CD4-positive, alpha-beta T cell treated with Interleukin-17A for 1 hour (primary cell): ENCODE measurements at places on chromosomes 11 and 22.

GRCh38 chr11:45931739-45932138 is 9.3 kb downstream of the LARGE2 start:
- no peak for DNase-seq

DNA sequence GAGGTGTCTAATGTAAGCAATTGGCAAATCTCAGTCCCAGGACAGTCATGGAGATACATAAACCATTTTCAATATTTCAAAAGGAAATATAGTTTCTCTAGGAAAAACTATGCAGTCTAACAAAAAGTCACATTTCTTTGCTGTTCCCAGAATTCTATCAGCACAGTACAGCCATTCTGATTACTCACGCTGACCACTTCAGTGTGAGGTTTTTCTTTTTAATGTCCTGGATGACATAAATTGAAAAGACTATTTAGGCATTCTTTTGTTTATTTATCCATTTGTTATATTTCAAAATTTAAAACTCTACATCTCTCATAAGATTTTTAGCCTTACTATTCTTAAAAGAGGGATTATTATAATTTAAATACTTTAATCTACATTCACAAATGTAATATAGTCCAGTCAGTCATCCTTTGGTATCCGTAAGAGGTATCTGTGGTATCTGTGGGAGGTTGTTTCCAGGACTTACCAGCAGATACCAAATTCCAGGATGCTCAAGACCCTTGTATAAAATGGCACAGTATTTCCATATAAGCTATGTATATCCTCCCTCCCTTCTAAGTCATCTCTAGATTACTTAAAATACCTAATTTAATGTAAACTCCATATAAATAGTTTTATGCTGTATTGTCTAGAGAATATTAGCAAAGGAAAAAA is 331.1 kb upstream of the PITPNB start:
- no peak for DNase-seq

DNA sequence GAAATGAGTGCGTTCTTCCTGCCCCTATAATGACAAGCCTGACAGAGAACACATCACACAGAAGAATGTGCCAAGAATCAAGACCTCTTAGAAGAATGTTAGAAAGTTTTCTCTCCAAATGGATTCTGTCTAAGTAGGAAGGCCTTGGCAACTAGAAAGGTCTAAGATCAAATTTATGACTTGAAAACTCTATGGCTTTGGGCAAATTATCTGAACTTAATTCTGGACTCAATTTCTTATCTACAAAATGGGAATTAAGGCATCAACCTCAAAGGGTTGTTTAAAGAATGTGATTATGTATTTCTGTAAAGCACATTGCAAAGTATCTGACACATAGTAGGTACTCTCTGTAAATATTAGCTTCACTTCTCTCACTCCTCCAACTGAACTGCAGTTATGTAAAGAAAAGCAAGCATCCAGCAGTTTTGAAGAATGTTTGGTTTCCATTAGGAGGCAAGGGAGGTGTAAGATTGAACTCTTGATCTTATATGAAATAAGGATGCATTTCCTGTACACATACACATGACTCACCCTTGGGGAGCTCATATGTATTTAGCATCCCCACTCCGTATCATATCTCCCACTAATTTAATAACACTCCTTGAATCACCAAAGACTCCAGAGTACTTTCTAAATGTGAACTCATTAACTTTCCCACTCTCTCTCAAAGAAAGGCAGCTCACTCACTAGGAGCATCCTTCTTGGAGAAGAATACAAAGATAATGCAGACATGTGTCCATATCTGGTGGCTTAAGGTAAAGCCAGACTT is 77.6 kb downstream of the ETS1 start:
- DNase-seq = no peak

- no peak for DNase-seq
Measured at GRCh38 chr22:50396751-50397370, 53.7 kb downstream of the PPP6R2 start.

DNA sequence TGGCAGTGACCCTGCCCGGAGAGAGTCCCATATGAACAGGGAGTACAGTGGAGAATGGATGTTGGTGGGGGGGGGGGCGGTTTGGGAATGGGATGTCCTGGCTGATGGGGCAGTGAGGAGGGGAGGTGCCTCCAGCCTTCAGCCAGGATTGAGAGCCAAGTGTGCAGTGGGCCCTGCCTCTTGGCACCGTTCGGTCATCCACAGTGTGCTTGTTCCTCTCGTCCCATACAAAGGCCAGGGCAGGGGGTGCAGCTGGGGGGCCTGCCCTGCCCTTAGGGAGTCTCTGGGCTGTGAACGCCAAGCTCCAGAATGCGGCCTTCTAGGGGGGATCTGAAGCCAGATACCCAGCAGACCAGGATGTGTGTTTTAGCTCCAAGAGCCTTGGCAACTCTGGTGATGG is 34.0 kb downstream of the KCNC1 start:
- no peak for DNase-seq

GRCh38 chr11:35850191-35850590 is 93.7 kb upstream of the LDLRAD3 start:
- no peak for DNase-seq

GRCh38 chr11:8338138-8338537 is 74.5 kb upstream of the LMO1 start:
- no peak for DNase-seq

GRCh38 chr22:29635734-29636357 is 32.4 kb downstream of the NF2 start:
- DNase-seq = peak; percentile 37

GRCh38 chr22:26314656-26315055 is 114.4 kb upstream of the ASPHD2 start:
- no peak for DNase-seq

DNA sequence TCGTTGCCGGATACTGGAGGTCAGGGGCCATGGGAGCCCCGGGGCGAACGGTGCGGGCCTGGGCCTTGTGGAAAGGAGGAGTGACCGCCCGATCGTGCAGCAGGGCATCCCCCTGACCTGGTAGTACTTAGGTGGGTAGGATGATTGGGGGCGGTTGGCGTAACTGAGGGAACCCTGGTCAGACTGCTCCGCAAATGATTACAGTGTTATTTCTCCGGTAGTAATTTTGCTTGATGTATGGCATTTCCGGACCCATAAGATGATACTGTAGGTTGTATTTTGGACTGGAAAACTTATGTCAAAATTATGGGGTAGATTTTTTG is 762 bp downstream of the MTMR3 start:
- no peak for DNase-seq

- DNase-seq = peak; percentile 86
Measured at GRCh38 chr11:66694732-66695207, 17.1 kb upstream of the RBM4B start.

GRCh38 chr11:128342511-128343134 is 244.7 kb downstream of the ETS1 start:
- peak; percentile 75 for DNase-seq

GRCh38 chr22:47207846-47208554 is 445.6 kb downstream of the TBC1D22A start:
- DNase-seq = no peak

GRCh38 chr11:34185926-34186841 is 80.8 kb downstream of the NAT10 start:
- DNase-seq = no peak

GRCh38 chr22:47102081-47102480 is 339.6 kb downstream of the TBC1D22A start:
- no peak for DNase-seq

DNA sequence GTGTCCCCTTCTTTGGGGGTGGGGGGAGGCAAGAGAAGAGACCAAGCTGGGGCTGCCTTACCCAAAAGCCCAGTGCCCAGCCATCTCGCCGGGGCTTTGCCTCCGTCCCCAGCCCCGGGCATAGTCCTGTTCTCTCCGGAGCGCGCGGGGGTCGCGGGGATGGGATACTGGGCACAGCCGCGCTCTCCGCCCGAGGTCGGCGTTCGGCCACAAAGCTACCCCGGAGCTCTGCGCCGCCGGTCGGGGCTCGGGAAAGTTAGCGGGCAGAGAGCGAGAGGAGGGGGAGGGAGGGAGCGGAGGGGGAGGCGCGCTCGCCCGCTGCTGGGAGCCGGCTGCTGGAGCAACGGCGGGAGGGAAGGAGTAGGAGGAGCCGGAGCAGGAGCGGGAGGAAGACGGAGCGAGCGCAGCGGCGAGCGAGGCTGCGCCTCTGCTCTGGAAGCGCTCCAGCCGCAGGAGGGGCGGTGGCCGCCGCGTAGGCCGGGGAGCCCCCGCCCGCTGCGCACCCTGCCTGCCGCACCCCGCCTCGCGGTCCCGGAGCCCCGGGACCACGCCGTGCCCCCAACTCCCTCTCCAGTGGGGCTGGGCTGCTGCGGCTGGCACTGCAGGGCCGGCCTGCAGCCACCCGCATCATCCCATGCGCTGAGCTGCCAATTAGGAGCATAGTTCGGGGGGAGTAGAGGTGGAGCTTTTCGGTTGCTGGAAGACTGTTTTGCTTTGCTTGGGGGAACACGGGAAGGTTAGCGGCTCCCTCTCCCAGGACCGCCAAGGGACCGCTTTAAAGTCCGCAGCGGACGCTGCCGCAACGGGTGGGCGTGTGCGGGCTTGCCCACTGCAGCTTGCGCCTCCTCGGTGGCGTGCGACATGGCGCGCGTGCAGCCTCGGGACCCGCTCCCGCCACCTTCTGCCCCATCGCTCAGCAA is at the start of gene SCN4B:
Gene SCN4B (minus strand): TSS at position 272 of the 920 bp plus-strand sequence. CDS start 150 bp downstream, at position 122.
- DNase-seq = no peak

- DNase-seq = no peak
Measured at GRCh38 chr11:22774716-22775115, 54.9 kb downstream of the SVIP start.

DNA sequence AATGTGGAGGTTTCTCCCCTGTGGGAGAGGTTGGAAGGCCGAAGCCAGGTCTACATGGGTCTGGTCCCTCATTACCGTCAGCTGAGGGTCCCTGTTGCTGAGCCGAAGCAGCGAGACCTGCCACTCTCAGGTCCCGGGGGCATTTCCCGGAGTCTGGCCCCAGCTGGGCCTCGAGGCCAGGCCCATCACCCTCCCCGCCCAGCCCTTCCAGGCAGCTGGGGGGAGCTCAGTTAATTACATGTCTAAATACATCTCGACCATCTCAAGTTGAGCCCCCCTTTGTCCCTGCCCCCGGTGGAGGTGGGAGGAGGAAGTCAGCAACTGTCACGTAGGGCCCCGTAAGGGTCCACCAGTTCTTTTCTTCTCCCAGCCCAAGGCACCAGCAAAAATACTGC is 3.6 kb downstream of the CDKN1C start:
- DNase-seq = no peak

GRCh38 chr22:47086596-47087248 is 324.3 kb downstream of the TBC1D22A start:
- no peak for DNase-seq

DNA sequence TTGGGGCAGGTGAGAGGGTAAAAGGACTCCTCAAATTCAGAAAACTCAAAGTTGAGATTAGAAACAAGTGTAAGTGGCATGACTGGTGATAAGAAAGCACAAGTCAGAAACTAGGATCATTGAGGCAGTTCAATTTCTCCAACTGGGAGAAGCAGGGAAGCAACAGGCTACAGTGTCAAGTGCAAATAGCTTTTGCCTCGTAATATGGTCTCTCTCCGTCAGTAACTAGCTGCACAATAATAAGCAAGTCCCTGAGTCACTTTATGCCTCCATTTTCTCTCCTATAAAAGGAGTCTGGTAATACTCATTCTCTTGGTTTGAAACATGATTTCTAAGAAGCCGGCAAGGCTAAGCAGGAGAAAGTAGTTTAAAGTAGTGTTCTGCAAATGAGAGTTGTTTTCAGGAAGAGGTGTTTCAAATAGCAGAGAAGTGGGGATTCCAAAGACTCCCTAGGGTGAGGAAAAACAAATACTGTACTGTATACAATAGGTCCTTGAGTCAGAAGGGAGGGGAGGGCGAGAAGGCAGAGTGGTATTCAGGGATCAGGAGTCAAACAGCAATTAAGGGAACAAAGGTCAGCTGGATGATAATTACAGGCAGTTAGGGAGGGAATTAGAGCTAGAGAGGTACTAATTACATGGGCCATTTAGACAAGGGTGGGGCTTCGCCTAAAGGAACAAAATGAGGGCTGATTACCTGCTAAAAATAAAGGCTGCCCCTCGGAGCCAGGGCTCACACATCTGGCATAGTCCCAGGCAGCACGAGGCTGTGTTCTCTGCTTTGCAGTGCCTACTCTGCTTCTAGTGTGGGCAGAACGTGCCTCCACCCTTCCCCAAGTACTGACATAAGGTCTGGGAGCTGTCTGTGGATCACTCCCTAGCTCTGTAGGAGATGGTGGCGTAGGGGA is 96.0 kb upstream of the BDNF start:
- no peak for DNase-seq

DNA sequence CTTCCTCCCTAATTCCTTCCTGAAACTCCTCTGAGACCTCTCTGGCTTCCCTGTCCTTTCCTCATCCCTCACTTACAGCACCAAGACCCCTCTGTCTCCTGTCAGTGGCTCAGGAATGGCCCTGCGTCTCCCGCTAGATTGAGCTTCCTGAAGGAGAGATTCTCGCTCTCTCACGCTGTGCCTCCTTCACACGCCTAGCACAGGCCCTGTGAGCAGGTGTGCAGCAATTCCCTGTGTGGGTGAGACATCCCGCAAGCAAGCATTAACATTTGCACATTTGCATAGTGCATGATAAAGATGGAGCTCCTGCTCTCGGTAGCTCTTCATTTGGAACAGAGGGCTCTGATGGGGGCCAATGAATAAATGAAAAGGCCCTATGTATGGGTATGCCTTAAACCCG is 159.8 kb downstream of the ADAMTS15 start:
- DNase-seq = no peak

DNA sequence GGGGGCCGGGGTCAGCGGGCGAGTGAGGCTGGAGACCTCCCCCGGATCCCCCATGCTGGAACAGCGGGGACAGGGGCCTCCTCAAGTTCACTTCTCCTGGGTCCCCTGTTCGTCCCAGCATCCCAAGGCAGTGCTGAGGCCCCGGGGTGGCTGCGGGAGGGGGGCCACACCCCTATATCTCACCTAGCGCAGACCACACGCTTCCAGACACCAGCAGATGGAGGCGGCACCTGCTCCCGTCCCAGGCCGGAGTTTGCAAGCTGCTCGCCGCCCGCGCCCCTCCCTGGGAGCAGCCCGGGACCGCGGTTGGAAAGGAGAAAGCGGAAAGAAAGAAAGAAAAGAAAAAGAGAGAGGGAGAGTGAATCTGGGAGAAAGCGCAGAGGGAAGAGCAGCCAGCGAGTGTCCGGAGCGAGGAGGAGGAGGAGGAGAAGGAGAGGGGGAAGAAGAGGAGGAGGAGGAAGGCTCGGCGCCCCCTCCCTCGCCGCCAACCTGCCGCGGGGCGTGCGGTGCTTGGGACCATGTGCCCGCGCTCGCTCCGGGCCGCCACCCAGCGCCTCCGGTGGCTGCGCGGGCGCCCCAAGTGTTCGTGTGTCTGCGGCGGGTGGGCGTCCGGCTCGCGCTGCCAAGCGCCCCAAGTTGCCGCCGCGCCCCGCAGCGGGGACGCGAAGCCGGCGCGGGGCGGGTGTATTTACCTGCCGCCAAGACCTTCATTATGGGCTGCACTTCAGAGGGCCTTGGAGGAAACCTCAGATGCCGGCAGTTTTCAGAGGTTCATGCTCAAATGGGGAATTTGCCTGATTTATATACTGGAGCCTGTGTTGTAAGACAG is at the start of gene LIF:
Gene LIF (minus strand): TSS at position 775 of the 829 bp plus-strand sequence. CDS start 64 bp downstream, at position 711.
- peak; percentile 45 for DNase-seq

DNA sequence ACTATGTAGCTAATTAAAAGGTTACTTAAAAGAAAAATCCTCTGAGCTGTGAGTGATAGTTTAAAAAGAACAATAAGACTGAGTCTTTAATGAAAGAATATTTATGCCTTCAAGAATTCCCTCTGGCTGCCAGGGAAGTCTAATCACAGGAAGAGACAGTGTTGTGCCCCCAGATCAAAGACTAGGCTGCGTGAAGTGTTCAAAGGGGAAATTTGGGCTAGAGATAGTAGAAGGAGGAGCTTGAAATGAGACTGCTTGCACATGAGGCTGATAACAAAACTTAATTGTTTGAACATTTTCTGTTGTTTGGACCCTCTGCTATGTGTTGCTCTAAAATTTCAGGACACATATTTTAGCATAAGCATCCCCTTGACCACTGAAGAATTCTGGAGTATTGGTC is 99.7 kb upstream of the MTNR1B start:
- DNase-seq = no peak
